ENCODE measurements at places on chromosomes 11 and 22.

DNA sequence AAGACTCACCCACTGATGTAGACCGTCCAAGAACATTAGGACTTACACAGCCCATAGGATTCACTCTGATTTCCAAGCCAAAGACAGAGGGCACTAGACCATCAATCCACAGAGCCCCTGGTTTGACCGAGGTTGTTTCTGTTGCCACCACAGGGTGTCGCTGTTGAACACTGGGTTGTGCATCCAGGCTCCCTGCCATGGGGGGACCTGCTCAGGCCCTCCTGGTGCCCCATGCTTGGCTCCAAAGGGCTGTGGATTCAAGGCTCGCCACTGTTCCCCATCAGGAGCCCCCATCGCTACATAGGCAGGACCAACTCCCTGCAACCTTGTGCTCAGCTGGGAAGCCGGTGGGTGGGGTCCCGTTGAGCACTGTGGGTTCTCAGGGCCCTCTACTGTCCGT lies 128.0 kb upstream of the ANO1 start:
- no peak for DNase-seq

DNA sequence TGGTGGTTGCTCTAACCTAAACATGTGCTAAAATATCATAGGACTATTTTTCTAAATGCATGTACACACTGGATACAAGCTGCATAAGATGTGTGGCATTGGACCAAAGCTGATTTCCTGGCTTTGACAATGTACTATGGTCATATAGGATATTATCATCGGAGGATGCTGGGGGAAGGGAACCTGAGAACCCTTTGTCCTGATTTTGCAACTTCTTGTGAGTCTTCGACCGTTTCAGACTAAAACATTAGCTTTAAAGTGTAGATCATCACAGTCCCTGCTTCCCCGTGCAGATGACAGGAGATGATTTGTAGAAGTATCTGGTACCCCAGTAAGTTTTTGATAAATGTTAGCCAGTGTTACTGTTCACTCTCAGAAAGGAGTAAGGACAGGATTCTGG lies 554.7 kb downstream of the MIAT start:
- DNase-seq = no peak

DNA sequence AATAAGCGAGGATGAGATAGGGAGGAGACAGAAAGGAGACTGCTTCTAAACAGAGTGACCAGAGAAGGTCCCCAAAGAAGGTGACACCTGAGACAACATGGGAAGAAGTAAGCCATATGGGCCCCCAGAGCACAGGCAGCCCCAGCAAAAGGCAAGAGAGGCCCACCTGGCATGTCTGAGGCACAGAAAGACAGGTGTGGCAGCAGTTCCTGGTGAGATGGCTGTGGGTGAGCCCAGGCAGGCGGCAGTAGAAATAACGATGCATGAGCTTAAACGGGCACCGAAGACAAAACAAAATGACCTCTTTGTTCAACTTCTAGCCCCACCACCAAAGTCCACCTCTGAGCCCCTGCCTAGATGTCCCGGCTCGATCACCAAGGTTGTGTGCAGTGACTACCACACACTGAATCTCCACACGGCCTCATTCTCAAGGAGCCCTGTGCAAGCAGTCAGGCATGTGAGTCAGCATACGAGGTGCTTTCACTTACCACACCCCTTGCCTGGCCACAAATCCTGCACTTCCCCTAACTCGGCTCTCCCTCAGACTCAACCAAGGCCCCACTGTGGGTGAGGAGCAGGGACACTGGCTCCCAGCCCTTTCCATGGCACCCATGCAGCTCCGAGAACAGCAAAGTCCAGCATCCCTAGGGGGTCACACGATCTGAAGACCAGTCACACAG lies 77.6 kb downstream of the PACSIN2 start:
- DNase-seq = no peak

DNA sequence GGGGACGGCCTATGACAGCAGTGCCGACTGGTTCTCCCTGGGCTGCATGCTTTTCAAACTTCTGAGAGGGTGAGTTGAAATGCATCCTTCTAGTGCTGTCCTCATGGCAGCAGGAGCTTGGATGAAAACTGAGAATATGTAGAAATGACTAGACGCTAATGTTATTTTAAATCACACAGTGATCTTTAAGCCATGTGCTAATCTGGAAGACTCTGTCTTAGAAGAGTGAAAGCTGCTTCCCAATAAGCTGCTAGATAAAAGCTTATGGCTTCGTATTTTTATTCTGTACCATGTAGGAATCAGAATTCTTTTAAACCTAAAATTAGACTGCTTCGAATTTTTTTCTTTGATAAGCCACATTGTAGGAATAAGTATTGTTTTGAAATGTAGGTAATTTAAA lies 46.8 kb upstream of the MYO18B start:
- DNase-seq = no peak

- DNase-seq = no peak
Observed at GRCh38 chr11:41403458-41403857, 56.0 kb downstream of the LRRC4C start.

DNA sequence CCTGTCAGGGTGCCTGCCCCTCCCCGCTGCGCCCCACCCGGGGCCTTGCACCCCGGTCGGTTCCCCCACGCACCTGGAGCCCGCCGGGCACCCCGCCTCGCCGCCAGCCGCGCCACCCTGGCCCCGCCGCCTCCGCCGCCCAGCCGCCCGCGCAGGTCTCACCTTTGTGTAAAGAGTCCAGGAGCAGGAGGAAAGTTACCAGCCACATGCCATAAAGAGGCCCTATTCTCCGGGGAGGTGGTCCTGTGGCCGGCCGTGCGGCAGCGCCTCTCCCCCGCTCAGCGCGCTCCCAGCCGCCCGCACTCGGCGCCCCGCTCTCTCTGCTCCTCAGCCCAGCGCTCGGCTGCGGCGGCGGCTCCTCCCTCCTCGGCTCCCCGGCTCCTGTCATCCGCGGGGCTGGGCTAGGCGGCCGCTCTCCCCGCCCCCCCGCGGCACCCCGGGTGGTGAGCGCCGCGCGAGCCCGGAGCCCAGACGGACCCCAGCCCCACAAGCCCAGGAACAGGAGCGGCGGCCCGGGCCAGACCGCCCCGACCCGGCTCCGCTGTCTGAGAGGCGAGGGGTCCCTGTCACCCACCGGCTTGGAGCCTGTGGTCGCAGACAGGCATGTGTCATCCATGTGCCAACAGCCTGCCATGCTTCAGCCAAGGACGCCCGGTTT lies at the start of gene DSCAML1:
Gene DSCAML1 (minus strand): TSS at position 345 of the 658 bp plus-strand sequence. CDS start 137 bp downstream, at position 208.
- no peak for DNase-seq

DNA sequence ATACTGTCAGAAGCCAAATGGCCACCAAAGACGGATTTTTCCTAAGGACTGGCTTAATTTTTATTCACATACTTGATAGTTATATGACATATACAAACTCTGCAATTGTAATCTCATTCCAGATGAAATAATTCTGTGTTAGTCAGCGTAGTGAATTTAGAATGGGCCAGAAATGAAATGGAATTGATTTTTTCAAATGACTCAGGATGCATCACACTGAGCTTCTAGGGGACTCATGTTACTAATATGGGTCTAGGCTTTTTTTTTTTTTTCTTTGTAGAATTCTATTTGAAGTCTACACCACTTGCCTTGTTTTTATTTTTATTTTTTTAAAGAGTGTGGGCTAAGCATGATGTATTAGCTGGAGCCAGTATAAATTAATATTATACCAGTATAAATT lies 62.7 kb downstream of the SPECC1L start:
- DNase-seq = no peak

- DNase-seq = no peak
Observed at GRCh38 chr11:111206472-111206871, 39.1 kb upstream of the POU2AF2 start.

- no peak for DNase-seq
Observed at GRCh38 chr22:27298332-27298731, 503.2 kb downstream of the MN1 start.

DNA sequence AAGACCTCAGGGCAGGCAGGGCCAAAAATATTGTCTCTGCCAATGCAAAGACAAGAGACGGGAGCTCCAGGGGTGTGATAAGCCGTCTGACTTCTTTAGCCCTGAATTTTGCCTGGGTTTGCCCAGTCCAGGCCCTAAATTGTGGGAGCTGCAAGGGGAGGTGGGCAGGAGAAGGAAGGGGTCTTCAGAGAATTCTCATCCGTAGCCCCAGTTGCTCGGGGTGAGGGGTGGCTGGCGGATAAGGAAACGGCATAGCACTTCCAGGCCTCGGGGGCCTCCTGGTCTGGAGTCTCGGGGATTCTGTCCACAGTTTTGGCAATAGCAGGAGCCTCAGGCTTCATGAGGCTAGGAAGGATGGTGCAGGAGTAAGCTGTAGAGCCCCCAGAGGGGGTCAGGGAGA lies 7.4 kb downstream of the CD5 start:
- no peak for DNase-seq

- no peak for DNase-seq
Observed at GRCh38 chr11:73290536-73290935, 17.5 kb upstream of the ARHGEF17 start.

DNA sequence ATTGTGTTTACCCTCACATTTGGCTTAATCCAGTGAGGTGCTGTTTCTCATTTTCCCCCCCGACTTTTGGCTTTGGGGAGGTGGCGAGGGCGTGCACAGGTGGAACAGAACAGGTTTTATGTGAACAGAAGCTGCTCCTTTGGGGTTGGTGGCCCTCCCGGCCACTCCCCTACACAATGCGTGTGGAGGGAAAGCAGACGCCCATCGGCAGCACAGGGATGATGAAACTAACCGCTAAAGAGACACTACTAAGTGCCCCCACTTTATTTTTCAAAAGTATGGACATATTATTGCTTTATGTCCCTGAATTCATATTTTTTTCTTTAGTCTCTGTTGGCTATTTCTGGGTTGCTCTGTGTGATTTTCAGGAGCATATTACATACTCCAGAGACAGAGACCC lies 160.9 kb downstream of the ENTHD1 start:
- DNase-seq = no peak

- DNase-seq = no peak
Observed at GRCh38 chr11:59660621-59661020, 8.2 kb downstream of the PATL1 start.

GRCh38 chr22:30306627-30307011 lies 17.3 kb upstream of the CASTOR1 start:
- no peak for DNase-seq

DNA sequence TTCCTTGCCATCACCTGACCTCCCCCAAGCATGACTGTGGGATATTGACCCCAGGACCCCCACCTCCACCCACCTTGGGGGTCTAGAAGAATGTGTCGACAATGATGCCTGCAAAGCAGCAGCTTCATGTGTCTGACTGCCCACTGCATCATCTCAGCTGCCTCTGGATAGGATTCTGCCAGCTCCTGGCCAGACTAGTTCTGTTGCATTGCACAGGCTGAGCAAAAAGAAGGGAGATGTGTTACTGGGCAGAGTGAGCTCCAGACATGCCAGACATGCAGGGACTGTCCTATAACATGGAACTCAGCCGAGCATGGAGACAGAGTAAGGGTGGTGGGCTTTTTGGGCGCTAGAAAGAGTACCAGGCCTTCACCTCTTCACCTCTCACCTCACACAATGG lies 36.7 kb downstream of the FBXO7 start:
- no peak for DNase-seq

DNA sequence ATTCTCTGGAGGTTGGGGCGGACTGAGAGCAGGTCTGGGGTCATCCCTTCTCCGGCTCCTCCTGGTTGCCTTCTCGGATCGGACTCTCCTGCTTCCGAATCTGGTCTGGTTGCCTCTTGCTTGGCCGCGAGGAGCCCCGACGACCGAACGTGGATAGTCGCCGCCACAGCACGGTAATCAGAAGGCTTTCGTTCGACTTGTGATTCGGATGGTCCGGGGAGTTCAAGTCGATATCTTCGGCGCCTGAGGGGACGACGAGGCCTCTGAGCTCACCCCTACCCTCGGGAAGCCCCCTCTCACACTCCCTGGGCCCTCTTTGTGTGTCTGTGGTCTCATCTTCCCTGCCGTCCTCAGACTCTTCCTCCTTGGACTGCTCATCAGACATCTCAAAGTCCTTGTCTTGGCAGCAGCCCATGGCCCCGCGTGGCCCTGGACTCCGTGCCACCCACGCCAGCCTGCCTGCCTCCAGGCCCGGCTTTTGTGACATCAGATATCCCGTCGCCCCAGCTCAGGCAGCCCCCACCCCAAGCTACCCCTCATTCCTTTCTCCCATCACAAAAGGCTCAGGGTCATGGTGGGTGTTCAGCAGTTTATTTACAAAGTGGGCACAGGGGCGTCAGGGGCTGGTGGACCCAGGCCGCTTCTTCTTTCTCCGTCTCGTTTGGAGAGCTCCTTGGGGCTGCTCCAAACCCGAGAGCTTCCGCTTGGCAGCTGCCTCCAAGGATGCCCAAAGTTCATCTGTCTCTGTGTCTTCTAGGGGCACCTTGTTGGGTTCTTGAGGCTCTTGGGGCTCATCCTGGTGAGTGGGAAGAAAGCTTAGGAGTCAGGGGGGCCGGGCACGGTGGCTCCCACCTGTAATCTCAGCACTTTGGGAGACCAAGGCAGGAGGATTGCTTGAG lies at the start of gene TEX54:
Gene TEX54 (minus strand): TSS at position 506 of the 899 bp plus-strand sequence.
- no peak for DNase-seq

- no peak for DNase-seq
Observed at GRCh38 chr22:42389143-42389542, 43.1 kb downstream of the NFAM1 start.

DNA sequence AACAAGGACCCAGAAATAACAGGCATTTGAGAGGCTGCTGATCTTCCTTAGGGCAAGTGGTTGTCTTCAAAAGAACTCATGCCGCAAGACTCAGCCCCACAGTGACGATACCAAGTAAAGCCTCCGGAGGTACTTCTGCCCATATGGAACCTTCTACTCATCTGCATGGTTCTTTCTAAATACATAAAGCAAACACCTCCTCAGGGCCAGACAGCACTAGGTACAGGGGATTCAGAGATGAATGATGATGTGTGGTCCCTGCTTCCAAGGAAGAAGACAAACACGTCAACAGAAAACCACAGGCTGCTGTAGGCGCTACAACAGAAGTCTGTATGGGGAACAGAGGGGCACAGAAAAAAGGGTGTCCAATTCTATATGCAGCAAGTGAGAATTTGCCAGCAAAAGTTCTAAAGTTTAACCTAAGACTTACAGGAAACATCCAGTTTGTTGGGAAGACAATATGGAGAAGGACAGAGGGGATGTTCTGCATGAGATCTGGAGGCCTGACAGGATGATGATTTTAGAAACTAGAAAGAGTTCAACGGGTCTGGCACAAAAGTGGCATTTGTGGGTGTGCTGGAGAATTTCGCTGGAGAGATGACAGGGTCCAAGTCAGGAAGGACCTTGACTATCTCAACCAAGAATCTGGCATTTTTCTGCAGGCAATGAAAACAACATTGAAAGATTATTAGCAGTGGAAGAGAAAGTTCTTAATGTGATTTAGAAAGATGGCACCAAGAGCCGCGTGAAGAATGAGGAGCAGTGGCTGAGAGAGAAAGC lies 23.7 kb downstream of the JAML start:
- no peak for DNase-seq

DNA sequence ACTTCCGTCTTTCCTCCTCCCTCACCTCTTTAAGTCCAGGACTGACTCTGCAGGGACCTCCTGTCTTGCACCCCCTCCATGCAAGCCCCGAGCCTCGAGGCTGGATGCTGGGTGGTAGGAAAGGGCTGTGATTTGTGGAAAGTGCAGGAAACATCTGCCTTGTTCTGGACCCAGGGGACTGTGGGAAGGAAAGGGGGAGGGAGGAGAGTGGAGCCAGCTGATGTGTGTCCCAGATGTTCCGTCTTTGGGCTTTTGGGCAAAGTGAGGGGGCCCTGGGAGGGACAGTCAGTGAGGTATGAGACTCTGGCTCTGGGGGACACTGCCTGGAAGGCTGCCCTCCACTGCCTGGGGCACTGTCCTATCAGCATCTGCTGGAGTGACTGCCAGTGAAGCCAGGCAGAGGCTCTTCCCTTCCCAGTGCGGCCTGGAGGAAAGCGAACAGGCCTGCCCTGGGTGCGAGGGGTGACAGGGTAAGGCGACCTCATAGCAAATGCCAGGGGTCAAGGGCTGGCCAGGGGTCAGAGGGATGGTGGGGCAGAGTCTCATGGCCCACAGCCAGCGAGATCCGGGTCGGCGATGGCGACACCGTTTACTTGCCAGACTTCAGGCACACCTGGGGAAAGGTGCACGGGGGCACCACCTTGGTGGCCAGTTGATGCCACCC lies 1.7 kb downstream of the MRGPRD start:
- no peak for DNase-seq

Data from omental fat pad (tissue), 4 donors.